Endothelial cell of umbilical vein (primary cell): ENCODE measurements at places on chromosomes 5 and 9. TPM values are rescaled to one million over a fixed set of nuclear protein-coding genes. Genes with fewer than 3 reads are reported as not detected.

The PDE8B gene
- polyA plus RNA-seq, result not detected in 2 replicates

The SPATA31A7 gene
- polyA plus RNA-seq, result not detected in 2 replicates

The FAM163B gene
- polyA plus RNA-seq, result not detected in 2 replicates

The C1QTNF2 gene
- 0.46 and 0.52 TPM in 2 replicates for polyA plus RNA-seq

The LCN1 gene
- polyA plus RNA-seq, result not detected in 2 replicates

The GPRIN1 gene
- 2.4 and 2.6 TPM in 2 replicates for polyA plus RNA-seq

The IL17B gene
- polyA plus RNA-seq, result 0.37 TPM in 1 of 2 replicates, not detected in the other
